GM23338 (cell line): ENCODE measurements at places on chromosomes 1 and 21.

DNA sequence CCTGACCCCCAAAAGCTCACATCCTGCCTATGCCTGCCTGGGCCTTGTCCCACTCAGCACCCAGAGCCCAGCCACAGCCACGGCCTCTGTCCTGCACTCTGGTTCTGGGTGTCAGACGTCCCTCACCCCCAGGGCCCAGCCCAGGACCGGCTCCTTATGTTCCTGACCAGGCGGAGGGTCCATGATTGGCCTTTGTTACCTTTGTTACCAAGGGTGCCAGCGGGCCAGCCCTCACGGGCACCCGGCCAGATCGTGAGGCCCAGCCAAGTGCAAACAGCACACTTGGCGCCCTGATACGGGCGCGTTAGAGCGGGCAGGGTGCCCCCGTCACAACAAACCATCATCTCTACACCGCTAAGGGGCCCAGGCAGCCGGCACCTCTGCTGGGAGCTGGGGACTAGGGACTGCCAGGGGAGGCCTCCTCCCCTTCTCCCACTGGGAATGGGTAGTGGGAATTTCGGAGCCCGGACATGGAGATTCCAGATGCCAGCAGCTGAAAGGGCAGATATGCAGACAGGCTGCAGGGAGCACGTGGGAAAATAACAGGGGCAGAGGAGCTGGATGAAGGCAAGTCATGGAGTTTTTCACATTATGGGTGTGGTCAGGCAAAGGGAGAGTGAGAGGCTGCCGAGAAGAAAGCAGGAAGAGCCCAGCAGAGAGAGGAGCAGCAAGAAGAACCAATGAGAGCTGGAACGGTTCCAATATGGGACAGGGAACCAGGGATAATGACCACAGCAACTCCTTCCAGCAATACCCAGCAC lies 22.1 kb downstream of the HSPG2 start:
- no peak for DNase-seq

DNA sequence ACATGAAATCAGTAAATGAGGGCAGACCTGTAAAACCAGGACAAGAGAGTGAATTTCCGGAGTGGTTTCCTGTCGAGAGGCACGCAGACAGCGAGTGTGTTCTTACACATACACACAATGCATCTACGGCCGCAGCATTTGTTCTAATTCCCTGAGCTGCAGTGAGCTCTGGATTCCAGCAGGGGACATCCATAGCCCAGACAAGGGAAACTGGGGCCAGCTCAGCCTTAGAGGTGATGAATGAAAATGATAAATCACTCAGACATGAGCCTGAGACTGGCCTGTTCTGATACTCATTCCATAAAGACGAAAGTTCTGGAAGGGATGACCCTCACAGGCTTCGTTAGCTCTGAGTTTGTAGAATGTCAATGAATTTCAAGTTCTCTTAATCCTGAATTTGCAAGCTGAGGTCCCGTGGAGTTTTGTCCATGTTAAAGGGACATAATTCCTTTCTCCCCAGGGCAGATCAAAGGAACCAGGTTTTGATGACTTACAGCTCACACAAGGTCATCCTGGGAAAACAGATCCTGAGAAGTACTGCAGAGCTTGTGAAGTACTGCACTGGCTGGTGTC lies 207.9 kb upstream of the C1orf87 start:
- peak; percentile 89 for DNase-seq

GRCh38 chr1:22237433-22238093 lies 94.7 kb upstream of the WNT4 start:
- DNase-seq = no peak

DNA sequence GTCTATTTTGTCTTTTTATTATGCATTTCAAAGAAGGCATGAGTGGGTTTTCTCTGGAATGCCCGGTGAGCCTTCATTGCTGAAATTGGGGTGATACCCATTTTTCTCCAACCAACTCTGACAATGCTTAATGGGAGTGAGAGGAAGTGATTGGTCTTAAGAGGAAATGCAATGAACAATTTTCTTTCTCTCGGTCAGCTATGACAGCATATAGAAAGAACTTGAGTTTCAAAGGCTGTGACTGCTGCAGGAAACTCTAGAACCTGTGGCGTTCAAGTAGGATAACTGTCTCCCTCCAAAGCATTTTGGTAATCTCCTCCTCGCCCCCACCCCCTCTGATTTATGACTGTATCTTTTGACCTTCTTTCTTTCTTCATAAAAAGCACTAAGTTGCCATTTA lies 155.9 kb downstream of the LYPLAL1 start:
- no peak for DNase-seq

- peak; percentile 57 for DNase-seq
These were observed 137.4 kb downstream of the PIGK start for GRCh38 chr1:77081834-77082233.

DNA sequence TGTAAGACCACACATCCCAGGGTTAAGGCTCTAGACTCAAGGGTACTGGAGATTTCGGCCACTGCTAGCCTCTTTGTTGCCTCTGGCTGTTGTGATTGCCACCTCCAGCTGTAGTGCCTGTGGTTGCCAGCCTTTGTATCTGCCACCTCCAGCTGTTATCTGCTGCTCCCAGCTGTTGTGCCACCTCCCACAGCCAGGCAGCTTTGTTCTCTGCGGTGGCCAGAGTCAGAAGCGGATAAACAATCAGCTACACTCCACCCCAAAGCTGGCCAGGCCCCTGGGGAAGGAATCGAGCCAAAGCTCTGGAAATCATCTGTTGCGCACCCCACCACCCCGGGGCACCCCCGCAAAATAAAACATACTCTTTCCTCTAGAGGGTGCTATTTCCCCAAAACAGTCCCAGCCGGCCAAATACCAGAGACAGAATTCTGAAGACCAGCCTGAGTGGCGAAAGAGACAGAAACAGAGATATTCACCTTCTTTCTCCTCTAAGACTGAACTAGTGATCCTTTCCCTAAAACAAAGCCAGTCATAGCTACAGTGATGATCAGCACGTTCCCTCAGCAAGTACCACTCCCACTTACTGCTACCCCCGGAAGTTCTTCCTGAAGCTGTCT lies 14.8 kb upstream of the PIGM start:
- peak; percentile 84 for DNase-seq

DNA sequence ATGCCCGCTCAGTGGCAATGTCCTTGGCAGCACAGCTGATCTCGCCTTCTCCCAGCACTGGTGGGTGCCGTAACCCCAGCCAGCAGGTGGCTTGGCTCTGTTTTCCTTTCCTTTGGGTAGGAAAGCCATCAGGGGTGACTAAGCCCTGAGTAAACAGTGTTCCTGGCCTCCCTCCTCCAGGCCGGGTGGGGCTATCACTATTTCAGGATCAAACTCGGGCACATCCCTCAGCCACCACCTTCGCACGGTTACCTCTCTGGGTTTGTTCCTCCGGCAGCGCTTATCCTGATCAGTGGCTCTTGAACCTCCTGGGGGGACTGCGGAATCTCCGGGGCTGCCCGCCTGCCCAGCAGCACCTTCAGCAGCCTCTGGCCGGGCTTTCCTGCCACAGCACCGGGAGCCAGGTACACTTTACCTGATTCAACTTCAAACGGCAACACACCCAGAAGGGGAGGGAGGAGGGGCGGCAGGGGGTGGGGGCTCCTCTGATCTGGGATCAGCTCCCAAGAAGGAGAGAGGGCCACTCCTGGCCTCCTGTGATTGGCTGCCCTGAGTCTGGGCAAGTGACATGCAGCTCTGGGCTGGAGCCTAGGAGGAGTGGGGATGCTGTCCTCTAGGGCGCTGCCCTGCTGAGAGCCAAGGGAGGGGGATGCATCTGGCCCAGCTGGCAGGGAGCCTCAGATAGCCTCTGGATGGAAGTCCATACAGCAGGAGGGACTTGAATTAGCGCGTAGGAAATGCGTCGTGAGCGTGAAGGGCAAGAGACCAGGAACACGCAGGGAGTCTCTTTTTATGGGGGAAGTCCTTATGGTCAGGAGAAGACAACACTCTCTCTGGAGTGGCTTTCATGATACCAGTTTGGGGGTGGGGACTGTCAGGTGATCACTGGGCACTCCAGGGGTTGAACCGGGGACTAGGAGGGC lies at the start of gene ASCL5:
Gene ASCL5 (minus strand): TSS at position 353 of the 923 bp plus-strand sequence. CDS start 11,812 bp downstream, outside the sequence.
- DNase-seq = peak; percentile 68

GRCh38 chr1:68963353-68963752 lies 466.5 kb upstream of the DEPDC1 start:
- no peak for DNase-seq

GRCh38 chr21:35119501-35120047 lies 70.5 kb upstream of the RUNX1 start:
- DNase-seq = no peak

- DNase-seq = no peak
These were observed 15.3 kb upstream of the IL23R start for GRCh38 chr1:67150931-67151330.

GRCh38 chr1:54816130-54816529 lies 15.0 kb upstream of the TTC22 start:
- DNase-seq = no peak

GRCh38 chr1:119981986-119982815 lies 85.9 kb upstream of the ADAM30 start:
- no peak for DNase-seq

DNA sequence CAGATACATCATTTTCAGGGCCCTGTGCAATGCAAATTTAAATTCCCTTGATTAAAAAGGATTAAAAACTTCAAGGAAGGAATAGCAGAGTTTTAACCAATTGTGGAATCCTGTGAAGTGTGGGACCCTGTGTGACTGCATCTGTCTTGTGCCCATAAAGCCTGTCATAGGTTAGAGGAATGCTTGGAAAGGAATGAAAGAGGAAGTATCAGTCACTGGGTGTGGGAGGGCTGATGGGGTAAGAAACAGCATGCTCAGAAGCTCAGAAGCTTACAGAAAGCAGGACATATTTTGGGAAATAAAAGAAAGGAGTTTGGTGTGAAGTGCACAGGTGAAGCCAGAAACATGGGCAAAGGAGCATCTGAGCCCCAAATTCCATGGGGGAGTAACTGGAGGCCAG lies 150.8 kb upstream of the ETV3 start:
- no peak for DNase-seq

GRCh38 chr1:118306851-118307250 lies 121.8 kb upstream of the SPAG17 start:
- DNase-seq = no peak

DNA sequence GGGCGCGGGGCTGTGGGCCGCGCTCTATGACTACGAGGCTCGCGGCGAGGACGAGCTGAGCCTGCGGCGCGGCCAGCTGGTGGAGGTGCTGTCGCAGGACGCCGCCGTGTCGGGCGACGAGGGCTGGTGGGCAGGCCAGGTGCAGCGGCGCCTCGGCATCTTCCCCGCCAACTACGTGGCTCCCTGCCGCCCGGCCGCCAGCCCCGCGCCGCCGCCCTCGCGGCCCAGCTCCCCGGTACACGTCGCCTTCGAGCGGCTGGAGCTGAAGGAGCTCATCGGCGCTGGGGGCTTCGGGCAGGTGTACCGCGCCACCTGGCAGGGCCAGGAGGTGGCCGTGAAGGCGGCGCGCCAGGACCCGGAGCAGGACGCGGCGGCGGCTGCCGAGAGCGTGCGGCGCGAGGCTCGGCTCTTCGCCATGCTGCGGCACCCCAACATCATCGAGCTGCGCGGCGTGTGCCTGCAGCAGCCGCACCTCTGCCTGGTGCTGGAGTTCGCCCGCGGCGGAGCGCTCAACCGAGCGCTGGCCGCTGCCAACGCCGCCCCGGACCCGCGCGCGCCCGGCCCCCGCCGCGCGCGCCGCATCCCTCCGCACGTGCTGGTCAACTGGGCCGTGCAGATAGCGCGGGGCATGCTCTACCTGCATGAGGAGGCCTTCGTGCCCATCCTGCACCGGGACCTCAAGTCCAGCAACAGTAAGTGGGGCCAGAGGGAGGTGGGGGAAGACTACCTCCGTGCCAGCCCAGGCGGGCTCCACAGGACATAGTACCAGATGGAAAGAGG lies 808 bp downstream of the MAP3K21 start:
- peak; percentile 65 for DNase-seq

DNA sequence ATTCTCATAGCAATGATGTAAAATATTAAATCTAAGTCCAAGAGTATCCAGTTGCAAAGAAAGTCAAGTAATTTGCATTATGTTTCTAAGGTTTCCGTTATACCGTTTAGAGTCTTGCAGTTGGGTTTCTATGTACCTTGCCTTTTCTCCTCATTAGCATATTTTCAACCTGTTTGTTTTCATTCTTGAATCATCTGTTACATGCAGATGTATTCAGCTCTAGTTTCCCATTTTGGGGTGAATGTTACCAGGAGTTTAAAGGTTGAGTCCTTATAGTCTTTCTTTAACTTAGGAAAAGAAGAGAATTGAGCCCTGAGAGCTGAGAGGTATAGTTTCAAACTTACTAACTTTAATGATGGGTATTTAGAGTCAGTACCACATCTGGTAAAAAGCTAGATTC lies 139.9 kb downstream of the NFIA start:
- no peak for DNase-seq

DNA sequence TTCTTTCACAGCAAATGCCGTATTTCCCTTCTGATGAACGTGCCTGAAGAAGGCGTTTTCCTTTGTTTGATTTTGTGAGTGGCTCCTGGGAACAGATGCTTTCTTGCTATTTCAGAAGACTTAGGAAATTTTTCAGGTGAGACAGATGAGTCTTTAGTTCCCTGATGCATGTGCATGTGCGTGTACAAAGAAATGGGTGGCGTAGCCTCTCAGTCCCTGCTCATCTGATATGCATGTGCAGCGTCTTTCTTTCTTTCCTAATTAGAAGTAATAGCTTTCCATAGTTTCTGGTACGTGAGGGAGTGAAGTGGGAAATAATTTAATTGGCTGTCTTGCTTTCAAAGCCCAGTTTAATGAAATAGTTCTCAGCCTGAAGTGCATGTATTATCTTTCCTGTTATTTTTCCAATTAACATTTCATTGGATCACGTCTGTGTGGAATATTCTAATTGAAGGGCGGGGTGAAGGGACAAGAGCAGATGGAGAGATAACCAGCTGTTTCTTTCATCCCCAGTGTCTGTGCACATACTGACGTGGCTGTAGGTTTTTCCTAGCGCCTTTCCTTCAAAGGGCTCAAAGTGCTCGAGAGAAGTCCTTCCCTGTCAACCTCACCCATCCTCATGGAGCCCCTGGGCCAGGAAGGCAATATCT lies 104.3 kb downstream of the FAM78B start:
- no peak for DNase-seq

DNA sequence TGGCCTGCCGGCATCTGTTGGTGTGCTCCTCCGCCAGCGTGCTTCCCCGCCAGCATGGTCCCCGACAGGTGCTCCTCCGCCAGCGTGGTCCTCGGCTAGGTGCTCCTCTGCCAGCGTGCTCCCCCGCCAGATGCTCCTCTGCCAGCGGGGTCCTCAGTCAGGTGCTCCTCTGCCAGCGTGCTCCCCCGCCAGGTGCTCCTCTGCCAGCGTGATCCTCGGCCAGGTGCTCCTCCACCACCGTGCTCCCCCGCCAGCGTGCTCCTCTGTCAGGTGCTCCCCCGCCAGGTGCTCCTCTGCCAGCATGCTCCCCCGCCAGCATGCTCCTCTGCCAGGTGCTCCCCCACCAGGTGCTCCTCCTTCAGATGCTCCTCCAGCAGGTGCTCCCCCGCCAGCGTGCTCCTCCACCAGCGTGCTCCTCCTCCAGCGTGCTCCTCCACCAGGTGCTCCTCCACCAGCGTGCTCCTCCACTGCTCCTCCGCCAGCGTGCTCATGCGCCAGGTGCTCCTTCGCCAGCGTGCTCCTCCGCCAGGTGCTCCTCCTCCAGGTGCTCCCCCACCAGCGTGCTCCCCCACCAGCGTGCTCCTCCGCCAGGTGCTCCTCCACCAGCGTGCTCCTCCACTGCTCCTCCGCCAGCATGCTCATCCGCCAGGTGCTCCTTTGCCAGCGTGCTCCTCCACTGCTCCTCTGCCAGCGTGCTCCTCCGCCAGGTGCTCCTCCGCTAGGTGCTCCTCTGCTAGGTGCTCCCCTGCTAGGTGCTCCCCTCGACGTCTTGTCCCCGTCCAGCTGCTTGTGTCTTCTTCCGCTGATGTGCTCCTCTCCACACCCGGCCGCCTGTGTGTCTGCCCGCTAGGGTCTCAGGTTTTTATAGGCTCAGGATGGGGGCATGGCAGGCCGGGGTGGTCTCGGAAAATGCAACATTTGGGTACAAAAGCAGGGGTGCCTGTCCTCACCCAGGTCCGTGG lies 223.0 kb downstream of the NRIP1 start:
- DNase-seq = no peak
